IPS DF 6.9 (cell line): ENCODE measurements at places on chromosomes 2 and 18.

DNA sequence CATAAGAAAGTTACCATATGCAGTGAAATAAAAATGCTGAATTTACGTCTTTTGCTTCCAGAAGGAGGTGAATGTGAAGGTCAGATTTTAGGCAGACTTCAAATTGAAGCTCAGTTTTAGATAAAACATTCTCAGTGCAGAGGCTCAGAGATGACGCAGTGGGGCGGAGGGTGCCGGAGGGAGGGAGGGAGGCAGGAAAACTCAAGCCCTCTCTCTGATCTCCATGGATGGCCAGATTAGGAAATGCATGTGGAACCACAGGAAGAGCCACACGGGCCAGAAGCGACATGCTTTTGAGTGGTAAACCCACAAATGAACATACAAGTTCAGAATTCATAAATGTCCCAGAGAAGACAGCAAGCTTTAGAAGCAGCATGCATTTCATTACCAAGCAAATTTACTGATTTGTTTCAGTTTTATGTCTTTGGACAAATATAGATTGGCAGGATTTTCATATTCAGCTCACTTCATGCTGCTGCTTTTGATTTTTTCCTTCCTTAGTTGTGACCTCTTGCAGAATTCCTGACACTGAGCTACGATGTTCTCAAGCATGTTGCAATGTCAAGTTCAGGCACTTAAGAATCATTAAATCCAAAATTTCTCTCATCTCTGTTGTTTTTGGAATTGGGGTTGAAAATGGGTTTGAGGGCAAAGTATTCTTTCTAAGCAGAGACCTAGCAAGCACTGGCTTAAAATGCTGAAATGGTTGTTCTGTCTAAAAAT lies 29.7 kb upstream of the APCDD1 start:
- DNase-seq = no peak

GRCh38 chr2:120343433-120344105 lies 2.4 kb upstream of the INHBB start:
- DNase-seq = peak; percentile 55

- DNase-seq = no peak
These were observed 32.7 kb downstream of the RAB27B start for GRCh38 chr18:54860941-54861340.

GRCh38 chr2:25127646-25128045 lies 40.7 kb downstream of the POMC start:
- no peak for DNase-seq

- no peak for DNase-seq
These were observed 155.3 kb downstream of the DPP4 start for GRCh38 chr2:161918692-161919091.

GRCh38 chr2:222300726-222301052 lies 1.9 kb upstream of the PAX3 start:
- DNase-seq = no peak

GRCh38 chr2:85525567-85525966 lies 13.4 kb upstream of the MAT2A start:
- DNase-seq = no peak

DNA sequence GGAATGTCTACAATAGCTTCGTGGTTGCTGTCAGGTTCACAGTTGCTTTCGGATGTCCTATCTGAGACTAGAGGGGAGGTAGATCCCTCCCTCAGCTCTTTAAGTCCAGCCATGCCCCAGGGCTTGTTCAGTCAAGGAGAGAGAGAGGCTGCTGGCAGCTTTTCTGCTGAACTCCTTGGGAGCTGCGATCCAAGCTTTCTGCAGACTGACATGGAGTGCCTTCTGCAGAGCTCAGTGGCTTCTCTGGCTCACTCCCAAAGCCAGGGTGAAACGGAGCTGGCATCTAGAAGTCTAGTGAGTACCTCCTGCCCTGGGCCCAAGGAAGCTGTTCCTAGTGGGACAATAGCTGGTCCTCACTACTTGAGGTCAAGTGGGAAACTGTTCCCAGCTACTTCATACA lies 62.5 kb downstream of the TMEM17 start:
- no peak for DNase-seq

DNA sequence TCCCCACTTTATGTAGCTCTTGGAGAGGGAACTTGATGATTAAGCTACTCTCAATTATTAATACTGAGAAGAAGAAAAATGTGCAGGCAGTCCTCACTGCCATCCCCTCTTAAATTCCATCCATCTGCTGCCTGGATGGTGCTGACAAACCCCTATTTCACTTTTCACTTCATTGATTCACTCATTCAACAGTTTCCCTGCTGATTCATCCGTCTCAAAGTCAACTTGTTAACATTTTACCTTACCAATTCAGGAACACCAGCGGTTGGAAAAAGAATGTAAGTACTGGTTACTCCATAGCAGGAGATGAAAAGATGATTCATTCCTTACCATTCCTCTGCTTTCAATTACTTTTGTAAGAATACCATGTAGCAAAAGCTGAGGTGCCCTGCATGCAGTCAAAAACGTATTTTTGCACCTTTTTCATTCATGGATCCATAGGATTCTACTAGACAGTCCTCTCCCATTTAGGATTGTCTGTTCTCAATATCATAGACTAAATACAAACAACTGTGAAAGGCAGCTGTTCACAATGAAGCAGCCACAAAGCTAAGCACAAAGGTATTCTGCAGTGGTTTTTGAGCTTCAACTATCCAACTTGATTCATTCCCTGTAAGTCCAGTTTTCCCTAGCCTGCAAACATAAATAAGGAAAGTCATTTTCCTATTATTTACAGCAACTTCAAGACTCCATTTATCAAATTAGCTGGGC lies 262.0 kb downstream of the MREG start:
- no peak for DNase-seq

DNA sequence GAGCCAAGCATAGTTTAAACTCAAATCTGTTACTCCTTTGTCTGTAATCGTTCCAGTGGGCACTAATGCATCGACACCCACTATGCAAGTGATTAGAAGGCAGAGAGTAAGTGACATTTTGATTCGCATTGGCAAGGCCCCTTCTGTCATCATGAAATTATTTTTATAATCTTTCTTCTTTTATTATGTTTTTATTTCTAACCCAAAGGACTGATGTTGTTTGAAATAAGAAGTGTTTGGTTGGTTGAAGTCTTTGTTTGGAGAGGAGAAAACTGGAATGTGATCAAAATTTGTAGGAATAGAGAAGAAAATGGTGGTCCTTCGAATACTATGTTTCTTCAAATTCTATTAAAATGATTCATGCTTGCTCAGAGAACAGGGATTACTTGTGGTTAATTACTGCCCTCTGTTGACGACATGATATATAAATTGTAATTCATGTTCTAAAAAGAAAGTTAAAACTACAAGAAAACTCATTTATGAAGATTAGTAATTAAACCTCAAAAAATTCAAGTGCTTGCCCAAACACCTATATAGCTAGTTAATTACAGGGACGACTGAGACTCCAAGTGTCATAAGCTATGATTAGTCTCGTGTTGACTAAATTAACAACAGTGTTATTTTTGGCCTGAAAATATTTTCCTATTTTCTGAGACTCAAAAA lies 26.4 kb upstream of the TFPI start:
- DNase-seq = no peak

DNA sequence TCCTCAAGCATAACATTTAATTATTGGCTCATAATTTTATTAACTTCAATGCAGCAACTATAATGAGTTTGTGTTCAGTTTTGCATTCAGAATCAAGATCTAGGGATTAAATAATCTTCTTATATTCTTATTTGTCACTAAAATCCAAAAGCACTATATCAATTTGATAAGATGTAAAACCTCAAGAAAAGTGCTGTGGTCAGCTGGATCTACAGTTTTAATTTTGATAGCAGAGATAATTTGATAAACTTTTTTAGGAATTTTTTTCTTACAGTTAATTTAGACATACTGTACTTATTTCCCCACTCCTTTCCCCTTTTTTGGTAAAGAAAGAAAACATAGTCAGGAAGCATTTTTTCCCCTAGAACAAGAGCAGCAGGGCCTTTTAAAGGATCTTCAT lies 146.4 kb downstream of the GRB14 start:
- no peak for DNase-seq

- no peak for DNase-seq
These were observed 205.8 kb downstream of the SPAG16 start for GRCh38 chr2:213490087-213490486.

DNA sequence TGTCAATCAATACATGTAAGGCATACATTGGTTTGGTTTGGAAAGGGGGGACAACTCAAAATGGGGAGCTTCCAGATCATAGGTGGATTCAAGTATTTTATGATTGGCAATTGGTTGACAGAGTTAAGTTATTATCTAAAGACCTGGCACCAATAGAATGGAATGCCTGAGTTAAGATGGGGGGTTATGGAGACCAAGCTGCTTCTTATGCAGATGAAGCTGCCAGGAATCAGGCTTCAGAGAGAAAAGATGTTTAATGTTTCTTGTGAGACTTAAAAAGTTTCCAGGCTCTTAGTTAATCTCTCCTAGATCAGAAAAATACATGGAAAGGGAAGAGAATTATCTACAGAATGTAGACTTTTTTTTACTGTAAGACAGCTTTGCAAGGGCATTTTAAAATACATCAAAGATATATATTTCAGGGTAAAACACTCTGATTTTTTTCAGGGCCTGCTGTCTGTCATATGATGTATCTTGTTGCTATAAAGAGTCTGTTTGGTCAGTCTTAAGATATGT lies 1343.2 kb upstream of the LRRTM1 start:
- no peak for DNase-seq

GRCh38 chr18:24490539-24490938 lies 30.1 kb downstream of the HRH4 start:
- no peak for DNase-seq

GRCh38 chr2:86028766-86029381 lies 76.8 kb downstream of the POLR1A start:
- DNase-seq = no peak

GRCh38 chr2:223820549-223820948 lies 16.8 kb downstream of the AP1S3 start:
- DNase-seq = no peak

DNA sequence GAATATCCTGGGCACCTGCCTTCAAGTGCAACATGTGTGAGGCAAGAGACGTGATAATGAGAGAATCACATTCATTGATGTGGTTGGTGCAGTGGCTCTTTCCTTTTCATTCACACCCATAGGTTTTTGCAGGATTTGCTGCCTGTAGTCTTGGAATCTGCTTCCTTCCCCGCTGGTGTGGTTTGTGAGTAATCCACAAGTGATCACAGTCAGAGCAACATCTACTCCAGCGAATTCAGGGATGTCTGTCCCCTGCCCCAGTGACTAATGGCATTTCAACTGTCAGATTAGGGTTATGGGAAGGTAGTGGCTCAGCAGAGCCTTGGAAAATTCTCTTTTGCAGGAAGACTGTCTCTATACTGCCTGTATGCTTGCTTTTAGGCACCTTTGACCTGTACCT lies 225.5 kb upstream of the RBMS1 start:
- no peak for DNase-seq

DNA sequence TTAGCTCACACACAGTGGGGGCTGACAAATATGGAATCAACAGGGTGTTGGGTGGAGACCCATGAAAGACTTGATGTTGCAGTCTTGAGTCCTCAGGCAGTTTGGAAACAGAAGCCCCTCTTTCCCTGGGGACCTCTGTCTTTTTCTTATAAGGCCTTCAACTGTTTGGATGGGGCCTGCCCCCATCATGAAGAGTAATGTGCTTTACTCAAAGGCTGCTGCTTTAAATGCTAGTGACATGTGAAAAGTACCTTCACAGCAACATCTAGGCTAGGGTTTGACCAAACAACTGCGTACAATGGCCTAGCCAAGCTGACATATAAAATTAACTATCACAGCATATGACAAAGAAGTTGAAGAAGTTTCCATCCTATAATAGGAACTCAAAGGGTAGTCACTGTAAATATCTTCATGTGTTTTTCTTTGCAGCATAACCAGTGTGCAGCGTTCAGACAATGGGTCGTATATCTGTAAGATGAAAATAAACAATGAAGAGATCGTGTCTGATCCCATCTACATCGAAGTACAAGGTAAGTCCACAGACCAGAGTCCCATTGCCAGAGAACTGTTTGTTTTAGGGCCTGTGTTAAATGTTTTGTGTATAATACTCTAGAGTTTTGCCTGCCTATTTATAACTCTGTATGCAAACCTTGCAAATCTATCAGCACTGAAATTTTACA lies 46.3 kb downstream of the MERTK start:
- no peak for DNase-seq

DNA sequence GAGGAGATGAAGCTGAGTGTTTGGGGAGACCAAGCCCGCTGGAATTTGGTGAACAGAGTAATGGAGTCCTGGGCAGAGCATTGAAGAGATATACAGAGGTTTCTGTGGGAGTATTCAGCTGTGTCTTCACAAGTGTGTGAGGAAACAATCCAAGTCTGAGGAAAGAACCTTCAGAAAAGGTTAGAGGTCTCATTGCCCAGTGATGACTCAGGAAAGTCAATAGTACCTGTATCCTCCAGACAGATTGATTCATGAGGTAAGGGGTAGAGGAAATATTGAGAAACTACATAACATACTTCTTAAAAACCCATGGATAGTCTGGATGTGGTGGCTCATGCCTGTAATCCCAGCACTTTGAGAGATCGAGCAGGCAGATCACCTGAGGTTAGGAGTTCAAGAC lies 392.3 kb downstream of the GALNT13 start:
- DNase-seq = no peak

GRCh38 chr2:49067971-49068370 lies 86.3 kb downstream of the FSHR start:
- no peak for DNase-seq

GRCh38 chr18:76259096-76259495 lies 235.9 kb downstream of the ZNF516 start:
- no peak for DNase-seq

DNA sequence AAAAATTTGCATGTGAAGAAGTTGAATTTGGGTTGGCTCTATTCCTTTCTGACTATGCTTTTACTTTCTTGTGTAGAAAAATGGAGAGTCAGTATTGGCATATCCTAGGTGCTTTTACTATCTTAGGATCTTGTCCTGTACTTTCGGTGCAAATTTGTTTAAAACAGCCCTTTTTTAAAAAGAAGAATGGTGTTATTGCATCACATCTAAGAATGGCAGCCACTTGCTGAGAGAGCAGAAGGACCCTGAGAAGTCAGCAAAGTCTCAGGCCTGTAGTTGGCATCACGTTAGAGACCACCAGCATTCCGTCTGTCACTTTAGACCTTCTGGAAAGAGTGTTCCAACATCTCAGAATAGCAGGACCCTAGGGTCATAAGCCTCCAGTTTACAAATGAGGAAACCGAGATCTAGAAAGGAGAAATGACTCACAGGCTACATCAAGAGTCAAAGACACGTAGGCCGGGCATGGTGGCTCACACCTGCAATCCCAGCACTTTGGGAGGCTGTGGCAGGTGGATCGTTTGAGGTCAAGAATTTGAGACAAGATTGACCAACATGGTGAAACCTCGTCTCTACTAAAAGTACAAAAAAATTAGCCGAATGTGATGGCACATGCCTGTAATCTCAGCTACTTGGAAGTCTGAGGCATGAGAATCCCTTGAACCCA lies 42.5 kb downstream of the SPATS2L start:
- DNase-seq = no peak

- DNase-seq = no peak
These were observed 119.1 kb upstream of the PXDN start for GRCh38 chr2:1863386-1863785.

- DNase-seq = no peak
These were observed 28.8 kb downstream of the FN1 start for GRCh38 chr2:215407061-215407460.

GRCh38 chr2:221574231-221574570 lies 2.1 kb upstream of the EPHA4 start:
- no peak for DNase-seq

- no peak for DNase-seq
These were observed 232.3 kb downstream of the OSR1 start for GRCh38 chr2:19125901-19126680.
